ENCODE measurements at places on chromosomes 4 and X.

DNA sequence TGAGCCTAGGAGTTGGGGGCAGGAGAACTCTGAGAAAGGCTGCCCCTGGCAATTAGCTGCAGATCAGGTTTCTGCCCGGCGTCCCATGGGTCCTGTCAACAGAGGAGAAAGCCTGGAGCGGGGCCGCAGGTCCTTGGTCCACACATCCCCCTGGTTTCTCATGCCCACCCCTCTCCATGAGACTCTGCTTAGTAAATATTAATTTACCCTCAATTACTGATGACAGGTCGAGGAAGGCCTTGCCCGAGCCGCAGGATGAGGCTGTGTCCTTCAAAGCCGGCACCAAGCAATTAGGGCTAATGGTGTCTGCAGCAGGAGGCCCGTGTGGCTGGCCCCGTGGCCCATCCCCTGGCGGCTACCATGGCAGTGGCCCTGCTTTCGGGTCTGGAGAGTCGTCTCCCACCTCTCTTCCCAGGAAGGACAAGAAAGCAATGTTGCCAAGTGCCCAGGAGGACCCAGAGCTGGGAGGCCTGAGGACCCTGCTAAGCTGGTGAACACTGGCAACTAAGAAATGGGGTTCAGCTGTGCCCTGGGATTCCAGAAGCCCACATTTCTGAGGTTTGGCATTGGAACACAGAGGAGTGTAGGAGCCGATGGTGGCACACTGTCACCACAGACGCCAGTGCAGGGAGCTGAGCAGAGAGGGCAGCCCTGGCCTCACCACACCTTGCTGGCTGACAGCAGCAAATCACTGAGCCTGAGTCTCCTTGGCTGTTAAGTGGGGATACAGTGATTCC, 114.6 kb downstream of the CPZ start:
- DNase-seq = no peak

DNA sequence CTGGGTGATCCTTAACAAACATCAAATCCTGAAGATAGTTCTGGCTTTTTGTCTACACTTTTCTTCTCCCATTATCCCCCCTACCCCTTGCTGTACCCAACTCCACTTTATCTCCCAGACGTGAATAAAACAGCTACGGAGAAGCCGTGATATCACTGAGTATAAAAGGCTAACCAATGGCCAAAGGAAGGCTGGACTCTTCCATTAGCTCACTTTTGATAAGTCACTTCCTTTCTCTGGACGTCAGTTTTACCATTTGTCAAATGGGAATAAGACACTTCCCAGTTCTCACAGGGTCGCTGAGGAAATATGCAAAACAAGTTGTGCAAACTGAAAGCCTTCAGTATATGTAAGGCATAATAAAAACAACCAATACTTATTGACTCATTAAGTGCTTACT, 38.6 kb upstream of the EDA2R start:
- no peak for DNase-seq

GRCh38 chrX:31333165-31333831, 261.5 kb upstream of the FTHL17 start:
- DNase-seq = no peak

GRCh38 chrX:114717921-114718320, 134.0 kb downstream of the HTR2C start:
- no peak for DNase-seq

- no peak for DNase-seq
These were observed 51.1 kb upstream of the RBMX start for GRCh38 chrX:136931661-136932060.

DNA sequence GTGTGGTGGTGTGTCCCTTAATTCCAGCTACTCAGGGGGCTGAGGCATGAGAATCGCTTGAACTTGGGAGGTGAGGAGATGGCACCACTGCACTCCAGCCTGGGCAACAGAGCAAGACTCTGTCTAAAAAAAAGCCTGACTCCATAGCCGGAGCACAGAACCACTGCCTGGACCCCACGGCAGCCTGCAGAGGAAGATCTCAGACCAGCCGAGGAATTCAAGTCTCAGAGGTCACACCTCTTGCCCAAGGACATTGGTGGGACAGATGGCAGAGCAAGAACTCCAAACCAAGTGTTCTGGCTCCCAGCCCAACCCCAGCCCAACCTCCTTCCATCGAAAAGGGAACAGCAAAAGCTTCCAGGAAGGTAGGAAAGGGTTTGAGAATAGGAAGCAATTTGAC, 70.8 kb downstream of the SMIM20 start:
- no peak for DNase-seq

DNA sequence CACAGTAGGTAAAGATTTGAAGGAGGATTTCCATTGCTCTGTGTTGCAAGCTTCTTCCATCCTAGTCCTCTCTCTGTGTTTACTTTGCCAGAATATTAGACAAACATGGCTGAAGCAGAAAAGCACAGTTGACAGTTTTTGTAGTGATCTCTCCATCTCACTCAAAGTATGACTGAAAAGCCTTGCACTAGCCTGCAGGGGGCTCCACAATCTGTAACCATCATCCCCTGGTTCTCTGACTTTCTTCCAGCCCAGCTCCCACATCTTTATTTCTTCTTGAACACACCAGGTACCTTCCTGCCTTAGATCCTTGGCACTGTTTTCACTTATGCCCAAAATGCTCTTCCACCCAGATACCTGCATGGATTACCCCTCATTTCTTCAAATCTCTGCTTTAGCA, 34.1 kb upstream of the HHIP start:
- DNase-seq = peak; percentile 6

- DNase-seq = no peak
These were observed 178.7 kb downstream of the RASL11B start for GRCh38 chr4:53040851-53041250.

DNA sequence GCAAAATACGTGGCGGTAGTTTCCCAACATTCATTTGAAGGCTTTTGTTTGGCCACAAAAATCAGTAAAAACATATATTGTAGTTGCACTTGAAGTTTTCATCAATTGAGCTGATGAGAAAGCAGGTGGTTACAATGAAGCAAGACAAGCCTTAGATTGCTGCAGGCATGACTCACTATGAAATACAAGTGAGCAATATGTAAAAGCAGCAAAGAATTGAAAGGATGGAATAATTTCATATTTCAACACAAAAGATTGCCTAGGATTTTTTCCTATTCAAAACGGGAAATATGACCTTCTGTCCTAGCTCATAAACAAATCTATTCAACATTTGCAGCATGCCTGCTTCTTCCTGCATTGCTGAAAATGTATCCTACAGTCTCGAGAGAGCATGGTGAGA, 190.9 kb upstream of the BANK1 start:
- no peak for DNase-seq

DNA sequence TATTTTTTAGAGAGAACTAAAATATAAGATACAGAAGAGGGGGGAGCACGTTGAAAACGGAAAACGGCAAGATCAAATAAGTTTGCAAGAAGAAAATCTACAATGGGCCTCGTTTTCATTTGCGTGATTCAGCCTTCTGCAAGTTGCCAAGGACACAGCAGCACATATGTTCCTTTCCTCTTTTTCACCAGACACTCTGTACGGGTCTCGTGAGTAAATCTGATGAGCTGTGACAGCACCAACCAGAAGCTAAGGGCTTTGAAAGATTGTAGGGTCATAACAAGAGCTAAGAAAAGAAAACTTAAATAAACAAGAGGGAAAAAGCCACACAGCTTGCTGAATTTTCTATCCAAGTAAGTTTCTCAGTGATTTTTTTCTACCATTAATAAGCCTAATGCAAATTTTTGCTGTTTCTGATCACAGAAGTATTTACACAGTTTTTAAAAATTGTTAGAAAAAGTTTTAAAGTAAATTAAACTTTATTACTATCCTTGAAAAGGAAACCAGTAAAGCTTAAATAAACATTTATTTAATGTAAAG, 63.4 kb downstream of the SCML2 start:
- DNase-seq = no peak

- DNase-seq = no peak
These were observed 232.2 kb upstream of the SLIT2 start for GRCh38 chr4:20019310-20020015.

DNA sequence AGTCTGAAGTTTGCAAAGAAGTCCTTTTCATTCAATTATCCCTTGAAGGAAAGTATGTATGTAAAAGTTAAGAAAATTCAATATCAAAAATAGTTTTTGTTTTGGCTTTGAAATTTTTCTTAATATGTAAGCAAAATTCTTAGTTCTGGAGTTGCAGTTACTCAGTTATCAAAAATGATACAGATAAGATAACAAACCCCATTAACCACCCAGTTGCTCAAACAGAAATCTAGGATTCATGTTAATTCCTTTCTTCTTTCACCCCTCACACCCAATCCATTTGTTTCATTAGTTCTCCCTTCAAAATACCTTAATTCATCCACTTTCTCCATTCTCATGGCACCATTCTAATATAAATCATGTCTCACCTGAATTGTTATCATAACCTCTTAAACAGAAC, 40.5 kb upstream of the JADE1 start:
- no peak for DNase-seq

GRCh38 chr4:41044165-41044564, 170.2 kb downstream of the APBB2 start:
- DNase-seq = peak; percentile 10

DNA sequence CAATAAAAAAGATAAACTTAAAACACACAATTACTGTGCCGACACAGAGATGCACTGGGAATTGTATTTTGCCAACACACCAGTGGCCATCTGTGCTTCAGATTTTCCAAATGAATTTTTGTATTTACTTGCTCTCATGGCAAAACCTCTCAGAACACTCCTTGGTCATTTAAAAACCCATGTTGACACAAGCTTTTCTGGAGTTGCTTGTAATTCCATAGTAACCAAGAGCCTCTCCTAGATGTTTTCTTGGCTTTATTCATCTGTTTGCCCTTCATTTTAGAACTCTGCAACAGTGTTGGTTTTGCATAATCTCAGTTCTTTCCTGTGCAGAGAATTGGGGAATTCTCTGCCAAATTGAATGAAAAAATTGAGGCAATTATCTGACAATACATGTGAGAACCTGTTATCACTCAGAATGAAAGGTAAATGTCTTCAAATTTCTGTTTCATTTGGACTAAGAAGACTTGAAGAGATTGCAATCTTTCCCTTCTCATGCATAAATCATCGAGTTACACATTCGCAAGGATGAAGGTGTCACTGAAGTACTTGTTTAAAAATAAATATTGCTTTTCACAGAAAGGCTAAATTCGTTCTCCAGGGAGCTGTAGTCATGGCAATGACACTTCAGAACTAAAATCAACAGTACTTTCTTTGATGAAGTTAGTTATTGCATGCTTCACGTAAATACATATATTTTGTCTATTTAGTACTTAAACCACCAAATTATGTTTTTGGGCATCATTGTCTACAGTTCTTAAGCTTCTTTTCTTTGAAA, 301.8 kb upstream of the CTSO start:
- no peak for DNase-seq

DNA sequence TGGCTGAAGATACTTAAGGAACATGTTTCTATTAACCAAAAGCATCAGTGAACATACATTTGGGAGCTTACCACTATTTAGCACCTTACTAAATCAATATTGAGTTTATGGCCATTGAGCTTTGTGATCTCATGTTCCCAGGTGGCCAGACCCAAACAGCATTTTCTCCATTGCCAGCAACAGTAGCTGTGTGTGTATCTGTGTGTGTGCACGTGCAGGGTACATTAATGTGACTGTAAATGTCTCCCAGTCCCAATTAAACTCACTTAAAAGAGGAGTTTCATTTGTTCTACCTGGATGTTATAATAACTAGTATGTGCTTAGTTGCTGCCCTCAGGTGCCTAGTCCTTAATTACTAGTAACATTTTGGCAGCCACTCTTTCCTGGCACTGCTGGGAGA, 282.4 kb downstream of the NR3C2 start:
- DNase-seq = no peak

GRCh38 chr4:68592673-68593072, 16.6 kb upstream of the UGT2B17 start:
- DNase-seq = no peak

DNA sequence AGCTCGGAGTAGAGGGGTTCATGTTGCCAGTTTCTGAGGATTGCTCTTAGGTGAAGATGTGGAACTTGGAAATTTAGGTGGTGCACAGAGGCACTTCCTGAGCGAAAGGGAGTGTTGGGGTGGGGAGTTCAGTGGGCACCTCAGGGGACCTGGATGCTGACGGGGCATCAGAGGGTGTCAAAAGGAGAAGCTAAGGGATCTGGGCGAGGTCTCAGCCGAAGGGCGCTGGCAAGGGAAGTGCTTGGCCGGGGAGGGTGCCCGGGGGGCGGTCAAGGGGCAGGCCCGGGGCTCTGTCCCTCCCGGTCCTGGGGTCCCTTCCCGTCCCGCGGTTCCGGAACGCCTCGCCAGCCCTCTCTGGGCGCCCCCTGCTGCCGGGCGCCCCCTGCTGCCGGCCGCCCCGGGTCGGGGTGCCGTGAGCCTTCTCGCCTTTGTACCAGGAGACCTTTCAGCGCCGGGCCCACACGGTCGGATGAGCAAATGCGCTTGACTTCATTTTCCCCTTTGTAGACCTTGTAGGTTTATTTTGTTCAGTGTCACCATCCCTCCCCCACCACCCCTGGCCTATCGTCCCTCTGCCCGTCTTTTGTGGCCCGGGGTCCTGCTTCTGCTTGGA, 3.0 kb upstream of the PHOX2B start:
- no peak for DNase-seq

DNA sequence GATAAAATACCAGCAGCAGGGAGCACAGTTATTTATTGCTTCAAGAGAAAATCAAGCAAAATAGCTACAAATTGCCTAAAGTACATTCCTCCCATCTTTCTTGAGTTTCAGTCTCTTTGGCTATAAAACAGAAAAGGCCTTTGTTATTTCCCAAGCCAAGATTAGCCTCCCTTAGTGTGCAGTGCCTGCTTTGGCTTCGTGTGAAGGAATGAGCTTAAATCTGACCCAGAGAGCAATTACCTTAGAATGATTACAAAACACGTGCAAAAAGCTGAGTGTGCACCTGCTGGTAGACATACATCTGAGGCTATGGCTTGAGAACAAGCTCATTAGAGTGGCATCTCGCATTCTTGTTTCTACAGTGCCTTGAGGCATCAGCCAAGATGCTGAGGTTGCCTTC, 250.8 kb downstream of the C4orf33 start:
- DNase-seq = no peak

DNA sequence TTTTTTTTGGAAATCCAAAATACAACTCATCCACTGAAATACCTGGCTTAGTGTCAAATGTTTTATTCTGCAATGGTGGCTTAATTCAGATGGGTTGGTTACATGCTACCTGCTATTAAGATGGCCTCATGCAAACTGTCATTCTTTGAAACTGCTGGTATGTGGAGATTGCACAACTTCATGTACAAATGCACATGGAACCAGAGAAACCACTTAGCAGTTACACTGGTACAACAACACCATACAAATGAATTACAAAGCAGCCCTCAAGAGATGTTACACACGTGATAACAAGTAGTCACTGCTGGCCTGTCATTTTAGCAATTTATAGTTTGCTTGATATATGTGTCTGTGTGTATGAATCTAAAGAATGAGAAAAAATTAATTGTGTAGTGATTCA, 84.6 kb upstream of the STS start:
- DNase-seq = no peak

Data from A549 (cell line).